Hindlimb muscle (tissue), 1 donor: ENCODE measurements at places on chromosomes 13 and 19. TPM values are rescaled to one million over a fixed set of nuclear protein-coding genes. Genes with fewer than 3 reads are reported as not detected.

DNA sequence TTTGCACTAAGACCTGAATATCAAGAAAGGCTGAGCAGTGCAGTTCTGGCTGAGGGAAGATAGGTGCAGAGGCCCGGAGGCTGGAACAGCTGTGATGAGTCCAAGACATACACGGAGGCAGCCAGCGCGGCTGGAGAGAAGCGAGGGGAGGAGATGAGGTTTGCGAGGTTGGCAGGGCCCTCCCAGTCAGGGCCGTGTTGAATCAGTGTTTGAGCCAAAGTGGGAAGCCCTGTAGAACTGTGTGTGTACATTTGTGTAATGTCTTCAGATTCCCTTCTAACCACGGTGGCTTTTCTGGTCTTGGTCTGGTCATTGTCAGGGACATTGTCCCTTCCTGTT lies 34.9 kb downstream of the PAK4 start:
- DNase-seq: peak; percentile 76

DNA sequence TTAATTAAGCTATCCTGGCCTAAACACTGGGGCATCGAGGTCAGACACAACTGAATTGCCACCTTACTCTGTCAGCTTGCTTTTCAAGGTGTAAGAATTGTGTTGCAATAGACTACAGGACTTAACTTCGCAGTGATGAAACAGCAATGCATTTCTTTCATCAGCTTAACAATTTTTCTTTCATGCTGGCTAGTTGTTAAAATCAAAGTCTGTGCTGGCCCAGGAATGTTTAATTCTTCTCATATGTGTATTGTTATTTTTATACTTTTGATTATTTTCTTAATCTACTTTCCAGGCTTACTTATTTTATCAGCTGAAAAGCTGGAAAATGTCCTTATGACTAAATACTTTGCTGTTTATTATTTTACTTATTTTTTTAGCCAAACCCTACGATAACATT lies 79.7 kb downstream of the EFNB2 start:
- DNase-seq: no peak

The OR7A5 gene
- polyA plus RNA-seq: not detected

The C1QTNF9B gene
- polyA plus RNA-seq: 2.5 TPM

The ZNF112 gene
- 4.9 TPM for polyA plus RNA-seq
